ENCODE measurements at places on chromosomes 1 and 21. TPM values are rescaled to one million over a fixed set of nuclear protein-coding genes. Genes with fewer than 3 reads are reported as not detected.

The CD84 gene
- total RNA-seq, result 7.7 TPM

DNA sequence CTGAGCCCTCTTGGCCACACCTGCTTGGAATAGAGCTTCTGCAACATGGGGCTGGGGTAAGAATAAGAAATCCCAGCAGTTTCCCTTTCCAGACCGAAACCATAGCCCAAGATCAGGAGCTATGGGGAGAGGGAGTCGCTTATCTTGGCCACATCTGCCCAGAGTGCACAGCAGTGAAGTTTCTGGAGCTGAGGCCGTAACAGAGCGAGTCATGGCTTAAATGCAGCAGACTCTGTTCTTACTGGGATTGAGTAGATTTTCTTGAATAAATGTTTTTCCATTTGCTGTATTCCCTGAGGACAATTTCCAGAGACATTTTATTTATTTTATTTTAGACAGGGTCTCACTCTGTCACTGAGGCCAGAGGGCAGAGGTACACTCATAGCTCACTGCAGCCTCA, 33.5 kb downstream of the CFAP57 start:
- DNase-seq, result no peak

- no peak for DNase-seq
These were observed 10.7 kb upstream of the HNRNPU start for GRCh38 chr1:244874974-244875579.

The EXTL2 gene
- 22.1 TPM for total RNA-seq

The MFSD2A gene
- total RNA-seq, result 28.5 TPM

The PBX1 gene
- total RNA-seq, result 169 TPM

The DAB1 gene
- total RNA-seq, result 12.2 TPM

The COA6 gene
- 18.2 TPM for total RNA-seq

DNA sequence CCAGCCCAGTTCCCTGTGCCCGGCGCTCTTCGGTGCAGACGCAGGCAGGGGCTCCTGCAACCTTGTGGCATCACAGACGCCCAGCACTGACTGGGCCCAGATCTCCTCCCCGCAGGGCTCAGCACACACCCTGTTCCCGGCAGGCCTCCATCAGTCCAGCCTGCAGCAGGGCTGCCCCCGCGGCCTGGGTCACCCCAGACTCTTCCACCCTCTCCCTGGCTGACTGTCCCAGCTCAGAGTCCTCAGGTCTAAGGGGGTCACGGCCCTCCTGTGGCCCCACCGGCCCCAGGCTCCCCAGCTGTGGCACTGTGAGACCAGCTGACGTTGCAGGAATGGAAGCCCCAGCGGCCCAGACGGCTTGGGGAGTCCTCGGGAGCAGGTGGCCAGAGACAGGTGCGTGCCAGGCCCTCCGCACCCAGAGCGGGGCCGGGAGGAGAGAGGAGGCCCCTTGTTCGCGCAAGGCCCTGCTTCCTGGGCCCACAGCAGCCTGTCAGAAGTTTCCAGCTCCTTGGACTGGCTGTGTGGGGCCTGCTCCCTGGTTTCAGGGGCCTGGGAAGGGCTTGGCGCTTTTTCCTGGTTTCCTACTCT, 4.2 kb downstream of the B3GALT6 start:
- DNase-seq, result no peak

- no peak for DNase-seq
These were observed 30.9 kb downstream of the SKI start for GRCh38 chr1:2258996-2259395.

The SYTL1 gene
- total RNA-seq, result 93.6 TPM

- no peak for DNase-seq
These were observed 2.9 kb upstream of the CSRP1 start for GRCh38 chr1:201509601-201510374.

- peak; percentile 82 for DNase-seq
These were observed at the start of gene TRAPPC10 for GRCh38 chr21:44011579-44012473. Gene TRAPPC10, plus strand, starts transcription at chr21:44012309. Its CDS starts 185 bp downstream, at chr21:44012494.

DNA sequence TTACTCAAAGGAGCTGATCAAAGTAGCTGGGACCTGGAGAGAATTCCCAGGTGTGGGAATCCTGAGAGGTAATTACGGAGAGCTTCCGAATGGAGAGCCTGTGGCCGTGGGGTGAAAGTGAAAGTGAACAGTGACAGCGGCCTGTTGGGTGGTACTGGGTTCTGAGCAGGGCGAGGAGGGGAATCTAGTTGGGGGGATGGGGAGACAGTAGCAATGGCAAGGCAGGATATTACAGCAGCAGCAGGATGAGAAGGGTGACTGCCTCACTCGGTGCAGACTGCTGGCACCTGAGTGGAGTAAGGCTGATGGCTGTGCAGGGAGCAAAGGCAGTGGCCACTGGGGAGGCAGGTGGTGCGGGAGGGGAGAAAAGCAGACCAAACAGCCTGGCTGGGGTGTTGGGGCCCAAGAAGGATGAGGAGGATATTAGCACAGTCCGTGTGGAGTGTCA, 70.3 kb upstream of the PRDX6 start:
- no peak for DNase-seq

DNA sequence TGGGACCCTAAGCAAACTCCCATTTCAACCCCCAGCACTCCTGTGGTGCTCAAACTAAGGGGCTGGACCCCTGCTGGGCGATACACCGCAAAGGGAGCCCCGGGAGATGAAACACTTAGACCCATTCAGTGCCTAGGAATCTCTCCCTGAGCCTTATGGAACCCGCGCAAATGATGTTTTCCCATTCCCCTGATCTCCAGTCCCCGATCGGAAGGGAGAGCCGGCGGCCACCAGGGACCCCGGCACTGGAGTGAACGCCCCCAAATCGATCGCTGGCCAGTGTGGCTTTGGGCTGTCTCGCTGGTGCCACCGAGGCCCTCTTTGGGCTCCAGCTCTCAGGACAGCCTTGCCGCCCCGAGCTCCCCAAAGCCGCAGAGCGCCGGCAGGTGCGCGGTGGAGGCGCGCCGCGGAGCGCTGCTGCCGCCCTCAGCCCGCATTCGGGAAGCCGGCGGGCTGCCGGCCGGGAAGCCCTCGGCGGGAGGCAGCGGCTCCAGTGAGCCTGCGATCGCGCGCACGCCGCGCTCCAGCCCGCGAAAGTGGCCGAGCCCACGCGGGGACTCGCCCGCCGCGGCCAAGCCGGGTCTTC, 1.1 kb downstream of the PLXNA2 start:
- no peak for DNase-seq

DNA sequence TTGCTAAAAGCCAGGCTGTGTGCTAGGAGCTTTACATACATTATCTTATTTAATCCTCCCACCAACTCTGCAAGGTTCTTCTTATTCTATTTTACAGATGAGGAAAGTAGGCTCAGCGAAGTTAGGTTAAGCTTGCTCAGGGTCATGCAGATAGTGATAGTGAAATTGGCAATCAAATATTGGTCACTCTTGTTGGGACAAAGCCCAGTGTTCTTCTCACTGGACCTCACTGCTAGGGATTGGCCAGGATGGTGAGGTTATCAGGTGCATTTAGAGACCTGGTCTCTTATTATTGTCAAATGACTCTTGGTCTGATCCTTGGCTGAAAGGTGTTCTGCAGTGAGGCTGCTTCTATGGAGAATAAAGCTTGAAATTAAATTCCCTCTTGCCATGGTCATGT, 145.1 kb downstream of the CNIH3 start:
- DNase-seq, result no peak

Measured in ureter (tissue), 1 donor.